ENCODE measurements at places on chromosomes 2 and 18.

- peak; percentile 10 for DNase-seq
Measured at GRCh38 chr18:63339920-63340484, 20.4 kb upstream of the BCL2 start.

DNA sequence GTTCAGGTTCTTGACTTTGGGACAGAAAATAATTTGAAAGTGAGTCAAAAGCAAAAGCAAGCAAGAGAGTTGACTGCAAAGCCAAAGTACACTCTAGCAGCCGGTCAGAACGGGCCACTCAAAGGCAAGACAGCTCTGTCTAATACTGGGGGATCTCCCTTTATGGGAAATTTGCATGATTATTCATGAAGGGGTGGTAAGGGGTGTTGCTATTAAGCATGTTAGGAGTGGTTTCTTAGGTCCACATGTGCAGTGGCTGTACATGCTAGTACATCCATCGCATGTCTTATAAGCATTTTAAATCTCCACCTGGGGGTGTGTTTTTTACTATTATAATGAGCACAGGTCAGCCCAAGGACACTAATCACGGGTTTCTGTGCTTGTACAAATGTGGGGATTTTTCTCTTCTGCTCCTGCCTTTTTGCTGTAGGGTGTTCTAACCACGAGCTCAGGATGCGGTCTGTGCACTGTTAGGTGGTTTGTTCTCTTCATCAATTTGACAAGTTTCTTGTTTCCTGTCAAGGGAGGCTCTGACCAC, 60.2 kb upstream of the SPP2 start:
- no peak for DNase-seq

DNA sequence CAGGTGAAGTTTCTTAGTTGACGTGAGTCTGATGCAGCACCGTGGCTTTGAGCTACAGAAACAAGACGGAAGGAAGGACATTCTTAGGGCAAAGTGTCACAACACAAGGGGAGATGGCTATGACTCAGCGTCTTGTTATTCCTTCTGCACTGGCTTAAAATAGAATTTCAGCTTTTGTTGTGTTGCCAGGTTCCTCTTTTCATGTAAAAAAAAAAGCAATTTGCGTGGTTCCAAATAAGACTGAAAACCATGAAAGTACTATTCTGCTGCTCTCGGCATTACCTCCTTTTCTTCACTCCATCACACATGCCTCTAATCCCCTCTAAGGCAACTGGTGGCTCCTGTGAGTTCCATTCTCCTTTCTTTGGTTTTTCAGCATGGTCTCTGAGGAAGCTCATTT, 150.1 kb downstream of the ANTXR1 start:
- DNase-seq: peak; percentile 69

DNA sequence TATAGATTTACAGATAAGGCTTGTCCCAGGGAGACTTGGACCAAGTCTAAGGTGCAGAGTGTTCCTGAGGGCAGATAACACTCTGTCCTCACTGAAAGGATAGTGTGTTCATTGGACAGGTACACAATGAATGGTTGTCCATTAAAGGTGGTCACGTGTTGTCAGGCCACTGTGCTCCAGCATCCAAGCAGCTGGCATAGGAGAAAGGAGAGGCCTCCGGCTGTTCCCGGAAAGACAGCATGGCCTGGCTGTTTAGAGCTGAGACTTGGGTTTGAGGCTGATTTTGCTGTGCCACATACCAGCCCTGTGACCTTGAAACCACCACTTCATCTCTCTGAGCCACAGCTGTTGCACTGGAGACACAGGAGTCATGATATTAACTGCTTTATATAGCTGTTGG, 19.6 kb upstream of the SULT1C3 start:
- DNase-seq: no peak

Measured in Daoy (cell line).